Left ventricle myocardium superior (tissue), 1 donor: ENCODE measurements at places on chromosomes 3 and 15. TPM values are rescaled to one million over a fixed set of nuclear protein-coding genes. Genes with fewer than 3 reads are reported as not detected.

GRCh38 chr3:99925584-99926230 is 108.0 kb downstream of the CMSS1 start:
- peak; percentile 35 for DNase-seq

GRCh38 chr3:23928524-23928923 is 11.6 kb downstream of the RPL15 start:
- DNase-seq, result no peak

DNA sequence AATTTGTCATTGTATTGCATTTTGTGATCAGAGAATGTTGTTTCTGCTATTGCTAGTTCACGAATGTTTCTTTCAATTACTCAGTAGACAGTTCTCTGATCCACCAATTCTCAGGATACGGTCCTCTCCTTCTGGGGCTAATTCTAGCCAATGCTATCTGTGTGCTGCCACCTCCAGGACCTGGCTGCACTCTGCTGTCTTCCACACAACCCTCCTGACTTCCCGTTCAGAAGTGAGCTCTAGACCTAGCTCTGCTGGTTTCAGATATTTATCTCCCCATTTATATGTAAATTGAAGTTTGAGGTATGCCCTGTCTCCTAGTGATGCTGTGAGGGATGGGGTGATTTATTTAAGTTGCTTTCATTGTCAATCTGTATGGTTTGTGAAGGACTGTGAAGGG is 21.7 kb upstream of the UBL7 start:
- DNase-seq, result no peak

Gene LMAN1L
- total RNA-seq, result 23.5 TPM

Gene PLSCR2
- total RNA-seq, result not detected
